Naive thymus-derived CD4-positive, alpha-beta T cell (primary cell): ENCODE measurements at places on chromosomes 1 and 21. TPM values are rescaled to one million over a fixed set of nuclear protein-coding genes. Genes with fewer than 3 reads are reported as not detected.

GRCh38 chr1:65508051-65508450 is 87.6 kb downstream of the LEPR start:
- no peaks in the 10 kb centered on the region for H3K36me3 ChIP-seq
- H3K27me3 ChIP-seq: no peaks in the 10 kb centered on the region

GRCh38 chr1:180954005-180954800 is 41.5 kb downstream of the KIAA1614 start:
- H3K4me3 ChIP-seq: peak overlapping the region; percentile 59
- H3K27ac ChIP-seq: peak overlapping the region; percentile 65
- H3K36me3 ChIP-seq: no peaks in the 10 kb centered on the region
- DNase-seq: peak; percentile 61
- no peaks in the 10 kb centered on the region for H3K27me3 ChIP-seq

FAM167B gene
- total RNA-seq: 1.4 TPM

SH3BGR gene
- total RNA-seq: 3.5 TPM

CR1 gene
- 2.7 TPM for total RNA-seq

DNA sequence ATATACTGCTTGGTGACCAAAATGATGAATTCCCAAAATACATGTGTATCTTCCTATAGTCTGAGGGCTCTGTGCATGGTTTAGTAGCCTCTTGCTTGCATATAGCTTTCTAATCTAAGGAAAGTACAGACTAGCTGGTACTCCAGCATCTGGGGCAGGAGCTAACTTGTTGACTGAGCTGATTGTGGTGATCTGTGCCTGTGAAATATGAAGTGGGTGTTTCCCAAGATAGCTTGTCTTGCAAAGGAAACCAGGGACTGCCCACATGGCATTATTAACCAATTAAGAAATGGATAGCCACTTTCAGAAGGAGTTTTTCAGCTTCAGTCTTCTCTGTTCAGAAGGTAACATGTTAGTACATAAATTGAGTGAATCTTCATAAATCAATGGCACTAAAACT is 219.8 kb downstream of the NEGR1 start:
- no peaks in the 10 kb centered on the region for H3K27me3 ChIP-seq
- no peak overlapping the region for H3K4me3 ChIP-seq
- H3K27ac ChIP-seq: no peak overlapping the region

CNR2 gene
- 0.19 TPM for total RNA-seq

ADCY10 gene
- total RNA-seq: 0.66 TPM

DNA sequence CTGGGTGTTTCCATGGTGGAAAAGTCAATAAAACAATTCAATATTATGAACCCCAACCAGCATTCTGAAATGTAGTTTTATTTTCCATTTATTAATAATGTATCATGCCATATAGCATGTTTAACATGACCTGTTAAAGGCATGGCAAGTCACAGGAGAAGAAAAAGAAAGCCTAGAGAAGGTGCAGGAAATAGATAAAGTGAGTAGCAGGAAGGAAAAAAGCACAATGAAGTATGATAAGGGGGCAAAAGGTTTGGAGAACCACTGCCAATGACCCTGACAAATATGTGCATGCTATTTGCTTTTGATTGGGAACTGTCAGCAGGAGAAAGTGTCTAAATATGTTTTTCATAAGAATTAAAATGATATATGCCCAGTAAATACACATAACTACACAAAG is 85.6 kb downstream of the HMCN1 start:
- H3K4me1 ChIP-seq: no peaks in the 10 kb centered on the region
- no peak overlapping the region for H3K4me3 ChIP-seq
- no peak overlapping the region for H3K27ac ChIP-seq

ERG gene
- total RNA-seq: not detected

AIRE gene
- 2.2 and 2.6 TPM in 2 replicates for total RNA-seq

ARMH1 gene
- 99.7 TPM for total RNA-seq

- DNase-seq: no peak
- no peaks in the 10 kb centered on the region for H3K36me3 ChIP-seq
- H3K4me3 ChIP-seq: peak overlapping the region; percentile 40
These were observed 1.8 kb upstream of the GBP5 start for GRCh38 chr1:89274411-89274857.

C1QA gene
- total RNA-seq: 3.5 TPM

ZSWIM5 gene
- 3.3 TPM for total RNA-seq

- H3K27ac ChIP-seq: no peak overlapping the region
- H3K36me3 ChIP-seq: no peaks in the 10 kb centered on the region
- peak overlapping the region; percentile 47 for H3K4me3 ChIP-seq
- no peak for DNase-seq
- H3K27me3 ChIP-seq: no peaks in the 10 kb centered on the region
- no peaks in the 10 kb centered on the region for H3K4me1 ChIP-seq
These were observed 650 bp downstream of the VANGL1 start for GRCh38 chr1:115642168-115643072.

ITLN2 gene
- not detected for total RNA-seq

DNA sequence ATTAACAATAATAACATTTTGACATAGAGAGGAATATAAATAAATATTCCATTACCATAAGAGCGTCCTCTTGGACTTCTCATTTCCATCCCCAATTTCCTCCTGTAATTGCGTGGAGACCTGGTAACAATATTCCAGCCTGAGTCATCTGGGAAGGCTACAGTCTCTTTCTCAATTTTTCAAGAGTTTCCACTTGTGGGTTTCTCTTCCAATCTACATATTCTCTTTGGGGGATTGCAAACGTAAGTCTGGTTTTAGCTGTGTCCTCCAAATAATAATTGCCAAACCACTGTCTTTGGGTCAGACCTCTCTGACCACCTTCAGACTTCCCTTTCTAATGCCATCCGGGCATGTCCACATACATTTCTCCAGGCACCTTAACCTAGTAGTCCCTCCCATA is 124.5 kb upstream of the USP24 start:
- no peak overlapping the region for H3K27ac ChIP-seq
- no peak for DNase-seq
